ENCODE measurements at places on chromosomes 6 and 20.

DNA sequence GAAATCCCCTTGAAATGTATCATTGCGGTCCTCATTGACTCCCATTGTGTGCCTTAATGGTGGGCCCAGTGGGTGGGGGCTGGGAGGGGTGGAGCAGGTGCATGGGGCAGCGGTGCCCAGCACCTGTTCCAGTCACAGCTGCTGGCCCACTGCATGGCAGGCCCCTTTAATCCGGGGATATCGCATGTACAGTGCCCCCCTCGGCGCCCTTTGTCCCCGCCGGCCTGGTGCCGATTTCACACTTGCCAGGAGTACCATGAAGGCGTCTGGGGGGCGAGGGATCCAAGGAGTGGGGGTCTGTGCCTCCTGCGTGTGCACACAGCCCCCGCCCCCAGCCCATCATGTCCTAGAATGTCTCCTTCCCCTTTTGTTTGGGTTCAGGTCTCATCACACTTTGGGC lies 2.8 kb downstream of the SNAI1 start:
- no peak for DNase-seq

DNA sequence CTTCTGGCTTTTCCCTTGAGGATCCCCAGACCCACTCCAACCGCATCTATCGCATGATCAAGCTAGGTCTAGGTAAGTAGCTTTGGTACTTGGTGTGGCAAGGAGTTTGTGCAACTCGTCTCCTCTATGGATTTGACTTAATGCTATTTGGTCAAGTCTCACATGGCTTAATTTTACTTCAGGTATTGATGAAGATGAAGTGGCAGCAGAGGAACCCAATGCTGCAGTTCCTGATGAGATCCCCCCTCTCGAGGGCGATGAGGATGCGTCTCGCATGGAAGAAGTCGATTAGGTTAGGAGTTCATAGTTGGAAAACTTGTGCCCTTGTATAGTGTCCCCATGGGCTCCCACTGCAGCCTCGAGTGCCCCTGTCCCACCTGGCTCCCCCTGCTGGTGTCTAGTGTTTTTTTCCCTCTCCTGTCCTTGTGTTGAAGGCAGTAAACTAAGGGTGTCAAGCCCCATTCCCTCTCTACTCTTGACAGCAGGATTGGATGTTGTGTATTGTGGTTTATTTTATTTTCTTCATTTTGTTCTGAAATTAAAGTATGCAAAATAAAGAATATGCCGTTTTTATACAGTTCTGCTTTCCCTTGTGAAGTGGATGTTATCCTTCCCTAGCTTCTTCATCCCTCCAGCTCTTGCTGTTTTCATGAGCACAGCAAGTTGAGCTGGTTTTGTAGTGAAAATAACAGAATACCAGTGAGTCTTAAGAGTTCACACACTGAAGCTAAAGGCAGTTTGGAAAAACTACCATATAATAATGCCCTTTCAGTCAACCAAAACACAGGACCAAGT lies 3.8 kb downstream of the SLC35B2 start:
- peak; percentile 60 for DNase-seq

DNA sequence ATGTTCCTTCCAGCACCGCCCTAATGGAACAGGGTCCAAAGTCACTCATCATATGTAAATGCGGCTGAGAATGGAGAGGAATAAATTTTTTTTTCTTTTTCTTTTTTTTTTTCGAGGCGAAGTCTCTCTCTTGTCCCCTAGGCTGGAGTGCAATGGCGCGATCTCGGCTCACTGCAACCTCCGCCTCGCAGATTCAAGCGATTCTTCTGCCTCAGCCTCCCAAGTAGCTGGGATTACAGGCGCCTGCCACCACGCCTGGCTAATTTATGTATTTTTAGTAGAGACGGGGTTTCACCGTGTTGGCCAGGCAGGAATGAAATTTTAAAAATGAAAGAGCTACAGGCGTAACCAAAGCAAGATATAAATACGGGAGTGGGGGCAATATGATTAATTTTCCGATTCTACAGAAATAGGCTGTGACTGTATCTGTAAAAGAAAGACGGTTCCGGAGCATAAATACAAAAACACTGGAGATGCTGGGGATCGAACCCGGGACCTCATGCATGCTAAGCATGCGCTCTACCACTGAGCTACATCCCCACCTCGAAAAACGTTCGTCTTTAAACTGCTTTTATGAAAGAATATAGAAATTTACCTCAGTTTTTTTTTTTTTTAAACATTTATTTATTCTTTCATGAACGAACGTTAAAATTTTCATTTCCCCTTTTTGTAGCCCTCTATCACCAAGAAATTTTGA lies 132.2 kb downstream of the GPX5 start:
- peak; percentile 67 for DNase-seq

DNA sequence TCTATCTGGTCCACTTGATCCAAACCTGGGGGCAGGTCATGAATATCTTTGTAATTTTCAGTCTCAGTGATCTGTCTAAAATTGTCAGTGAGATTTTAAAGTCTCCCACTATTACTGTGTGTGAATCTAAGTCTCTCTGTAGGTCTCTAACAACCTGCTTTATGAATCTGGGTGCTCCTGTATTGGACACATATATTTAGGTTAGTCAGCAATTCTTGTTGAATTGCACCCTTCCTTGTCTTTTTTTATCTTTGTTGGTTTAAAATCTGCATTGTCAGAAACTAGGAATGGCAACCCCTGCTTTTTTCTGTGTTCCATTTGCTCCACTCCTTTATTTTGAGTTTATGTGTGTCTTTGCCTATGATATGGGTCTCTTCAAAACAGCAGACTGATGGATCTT lies 140.7 kb downstream of the ASCC3 start:
- no peak for DNase-seq

- no peak for DNase-seq
These were observed 142.1 kb upstream of the STMND1 start for GRCh38 chr6:16959789-16960188.

DNA sequence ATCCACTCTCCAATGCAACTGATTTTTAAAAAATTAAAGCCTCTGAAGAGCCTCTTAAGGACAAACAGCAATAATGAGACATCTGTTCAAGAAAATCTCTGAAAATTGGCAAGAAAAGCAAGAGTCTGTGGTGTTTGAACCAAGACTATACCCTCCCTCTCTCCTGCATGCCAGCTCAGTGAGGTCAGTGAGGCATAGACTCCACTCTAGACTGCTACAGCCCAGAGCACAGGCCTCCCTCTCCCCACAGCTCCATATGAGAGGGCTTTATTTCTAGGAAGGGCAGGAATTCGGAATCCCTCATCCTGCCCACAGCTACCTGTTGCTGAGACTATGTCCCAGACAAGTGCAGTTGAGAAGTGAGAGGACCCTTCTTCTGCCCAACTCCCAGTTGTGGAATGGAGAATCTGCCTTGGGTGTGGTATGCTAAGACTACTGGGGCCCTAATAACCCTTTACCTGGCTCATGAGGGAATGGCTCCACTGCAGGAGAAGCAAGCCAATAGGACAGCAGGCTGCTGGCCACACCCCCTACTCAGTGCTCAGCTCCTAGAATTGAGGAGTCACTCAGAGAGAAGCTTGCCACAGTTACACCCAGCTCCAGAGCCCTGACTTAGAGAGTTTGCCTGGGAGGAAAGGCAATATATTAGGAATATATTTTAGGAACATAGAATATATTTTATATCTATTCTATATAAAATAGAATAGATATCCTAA lies 22.7 kb upstream of the HLA-DQA1 start:
- no peak for DNase-seq

- DNase-seq = no peak
These were observed 47.4 kb upstream of the SAMD3 start for GRCh38 chr6:130269969-130270635.

GRCh38 chr6:102390541-102390940 lies 997.0 kb downstream of the GRIK2 start:
- no peak for DNase-seq

DNA sequence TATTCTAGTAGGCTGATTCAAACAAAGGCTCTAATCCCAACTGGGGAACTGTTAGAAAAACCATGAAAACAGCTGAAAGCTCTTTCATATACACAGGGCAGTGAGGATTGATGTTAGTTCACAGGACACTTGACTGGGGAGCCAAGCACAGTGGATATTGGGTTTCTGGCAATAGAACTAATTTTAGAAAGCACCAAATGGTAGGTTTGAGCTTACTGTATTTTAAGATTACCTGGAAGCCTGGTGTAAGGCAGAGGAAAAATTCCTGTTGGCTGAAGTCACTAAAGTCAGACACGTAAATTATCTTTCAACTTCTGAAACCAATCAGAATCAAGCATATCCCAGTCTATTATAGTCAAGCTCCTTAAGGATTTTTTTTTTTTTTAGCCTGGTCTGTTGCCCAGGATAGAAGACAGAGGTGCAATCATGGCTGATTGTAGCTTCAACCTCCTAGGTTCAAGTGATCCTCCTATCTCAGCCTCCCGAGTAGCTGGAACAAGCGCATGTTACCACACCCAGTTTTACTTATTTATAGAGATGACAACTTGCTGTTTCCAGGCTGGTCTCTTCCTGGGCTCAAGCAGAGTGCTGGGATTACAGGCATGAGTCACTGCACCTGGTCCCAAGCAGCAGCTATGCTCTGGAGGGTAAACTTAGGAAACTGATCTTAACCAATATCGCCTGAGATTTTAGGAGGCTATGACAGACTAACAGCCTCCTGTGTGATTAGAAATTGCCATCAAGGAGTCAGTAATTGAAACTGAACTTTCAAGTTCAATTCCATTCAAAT lies 32.5 kb upstream of the SYNCRIP start:
- DNase-seq = no peak

DNA sequence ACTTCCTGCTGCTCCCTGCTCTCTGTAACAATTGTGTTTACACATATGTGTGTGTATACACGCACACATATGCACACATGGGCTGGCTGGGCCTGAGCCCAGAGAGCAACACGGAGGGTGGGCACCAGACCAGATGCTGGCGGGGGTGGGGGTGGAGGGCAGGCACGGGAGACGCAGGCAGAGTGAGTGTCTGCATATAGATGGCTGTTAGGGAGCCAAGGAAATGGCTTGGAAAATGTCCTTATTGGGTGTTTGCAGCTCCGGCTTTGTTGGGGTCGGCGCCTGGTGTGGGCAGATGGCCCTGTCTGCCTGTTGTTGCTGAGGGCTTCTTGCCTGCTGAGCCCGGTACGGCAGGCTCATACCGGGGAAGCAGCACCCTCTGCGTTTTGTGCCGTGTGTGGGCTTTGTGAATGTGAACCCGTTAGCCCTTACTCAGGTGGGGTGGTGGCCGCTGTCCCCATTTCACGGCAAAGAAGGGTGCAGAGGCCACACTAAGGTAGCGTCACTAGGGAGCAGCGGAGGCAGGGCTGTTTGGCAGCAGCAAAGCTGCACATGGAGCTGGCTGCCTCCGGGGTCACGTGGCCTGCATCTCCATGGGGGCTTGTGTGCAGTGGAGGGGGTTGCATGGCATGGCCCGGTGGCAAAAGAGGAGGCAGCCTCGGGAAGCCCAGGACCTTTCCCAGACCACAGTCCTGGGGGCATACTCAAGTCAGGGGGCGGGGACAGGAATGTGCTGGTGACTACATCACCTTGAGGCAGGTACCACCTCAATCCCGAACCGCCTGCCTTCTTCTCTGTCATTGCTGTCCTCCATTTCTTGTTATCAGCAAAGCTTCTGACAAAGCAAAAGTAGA lies 47.4 kb upstream of the SRF start:
- no peak for DNase-seq

DNA sequence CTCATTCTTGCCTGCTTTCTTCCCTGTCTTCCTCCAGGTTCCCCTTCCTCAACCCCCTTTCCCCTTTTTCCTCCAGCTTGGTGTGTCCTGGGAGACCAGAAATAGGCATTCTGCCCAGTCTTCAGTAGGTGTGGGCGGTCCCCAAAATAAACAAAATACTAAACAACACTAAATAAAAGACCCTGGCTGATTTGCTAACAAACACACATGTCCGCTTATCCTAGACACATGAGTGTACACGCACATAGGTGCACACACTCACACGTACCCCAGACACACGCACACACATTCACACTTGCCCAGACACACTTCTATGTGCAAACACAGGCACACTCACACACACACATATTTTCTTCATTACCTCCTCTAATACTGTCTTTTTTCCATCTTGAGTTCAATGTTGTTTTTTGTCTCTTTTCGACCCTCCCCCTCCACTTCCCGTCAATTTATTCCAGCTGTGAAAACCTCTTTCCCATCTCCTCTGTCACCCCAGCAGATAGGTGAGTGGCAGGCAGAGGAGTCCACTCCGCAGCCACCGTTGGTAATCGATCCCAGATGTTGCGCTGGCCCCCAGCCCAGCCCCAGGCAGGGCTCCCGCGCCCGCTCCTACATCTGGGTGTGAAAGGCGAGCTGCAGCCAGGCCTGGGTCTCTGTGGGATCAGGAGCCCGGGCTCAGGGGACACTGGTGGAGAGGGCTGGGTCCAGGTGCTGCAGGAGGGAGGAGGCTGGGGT lies 56.9 kb upstream of the FOXP4 start:
- DNase-seq = no peak

GRCh38 chr6:93523365-93523764 lies 104.0 kb upstream of the EPHA7 start:
- no peak for DNase-seq

GRCh38 chr6:32664827-32665362 lies 1.6 kb downstream of the HLA-DQB1 start:
- peak; percentile 90 for DNase-seq

GRCh38 chr6:25706314-25707014 lies 48.1 kb upstream of the SLC17A4 start:
- peak; percentile 9 for DNase-seq

DNA sequence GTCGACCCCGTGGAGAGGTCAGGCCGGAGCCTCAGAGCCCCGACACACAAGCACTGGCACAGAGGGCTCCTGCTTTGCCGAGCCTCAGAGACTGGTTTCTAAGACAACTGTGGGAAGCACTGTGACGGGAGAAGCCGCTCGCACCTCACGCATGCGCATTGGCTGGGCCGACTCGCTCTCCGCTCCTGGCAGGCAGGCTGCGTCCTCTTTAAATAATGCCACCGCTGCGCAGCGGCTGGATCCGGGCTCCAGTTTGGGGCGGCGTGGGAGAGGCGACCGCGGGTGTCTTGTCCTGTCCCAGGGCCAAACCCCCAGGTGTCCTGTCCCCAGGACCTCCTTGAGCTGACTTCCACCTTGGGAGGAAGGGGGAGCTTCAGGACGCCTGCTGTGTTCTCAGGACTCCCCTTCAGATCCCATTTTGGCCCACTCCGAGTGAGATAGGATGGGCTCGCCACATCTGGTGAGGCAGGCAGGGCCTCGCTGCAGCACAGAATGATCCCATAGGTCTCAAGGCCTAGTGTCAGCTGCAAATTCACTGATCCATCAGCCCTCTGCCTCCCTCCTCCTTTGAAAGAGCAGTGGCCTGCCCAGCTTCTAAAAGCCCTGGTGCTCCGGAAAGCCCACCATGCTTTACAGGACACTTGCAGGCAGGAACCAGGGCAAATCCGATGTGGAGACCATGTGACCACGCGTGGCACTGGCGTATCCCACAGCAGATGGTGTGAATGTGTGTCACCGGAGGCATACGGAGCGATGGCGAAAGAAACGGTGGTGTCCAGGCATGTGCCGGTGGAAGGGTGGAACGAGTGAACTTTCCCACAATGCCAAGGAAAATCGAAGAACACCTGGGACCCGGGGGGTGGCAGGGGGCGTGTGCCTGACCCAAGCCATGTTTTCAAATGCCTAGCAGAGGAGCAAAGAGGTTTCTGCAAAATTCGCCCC lies 169.3 kb upstream of the ZNF337 start:
- DNase-seq = peak; percentile 50

DNA sequence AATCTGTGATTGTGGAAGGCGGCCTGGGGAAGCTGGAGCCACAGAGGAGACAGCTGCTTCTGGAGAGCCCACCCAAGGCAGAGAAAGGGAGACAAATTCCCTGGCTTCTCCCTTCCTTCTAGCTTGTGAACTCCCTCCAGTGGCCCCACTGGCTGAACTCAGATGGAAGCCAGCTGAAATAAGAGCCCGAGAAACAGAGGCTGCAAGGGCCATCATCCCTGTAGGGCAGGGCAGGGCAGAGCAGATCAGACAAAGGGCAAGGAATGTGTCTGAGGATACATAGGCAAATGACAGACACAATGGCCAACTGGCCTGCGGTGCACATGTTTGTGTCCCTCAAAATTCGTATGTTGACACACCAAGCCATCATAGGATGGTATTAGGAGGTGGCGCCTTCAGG lies 25.3 kb downstream of the MDFI start:
- no peak for DNase-seq

All from suppressor macrophage treated with lipopolysaccharide for 1 hour (primary cell).